ENCODE measurements at places on chromosomes 2 and 18. TPM values are rescaled to one million over a fixed set of nuclear protein-coding genes. Genes with fewer than 3 reads are reported as not detected.
A peak's percentile ranks its signal among the peaks of the same experiment; 100 is the strongest.

DNA sequence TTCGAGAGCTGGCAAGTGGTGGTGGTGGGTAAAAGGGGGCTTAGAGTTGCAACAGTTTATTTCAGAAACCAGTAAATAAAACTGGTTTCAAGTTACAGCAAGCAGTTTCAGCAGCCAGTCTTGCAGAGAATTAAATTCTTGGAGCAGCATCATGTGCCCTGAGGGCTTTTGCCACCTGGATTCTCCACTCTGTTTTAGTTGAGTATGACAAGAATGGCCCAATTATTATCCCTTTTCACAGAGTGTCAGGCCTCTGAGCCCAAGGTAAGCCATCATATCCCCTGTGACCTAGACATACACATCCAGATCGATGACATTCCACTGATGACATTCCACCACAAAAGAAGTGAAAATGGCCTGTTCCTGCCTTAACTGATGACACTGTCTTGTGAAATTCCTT is 72.8 kb upstream of the FANCL start:
- H3K36me3 ChIP-seq, result no peaks in the 10 kb centered on the region
- no peaks in the 10 kb centered on the region for H3K4me1 ChIP-seq
- no peak overlapping the region for H3K27ac ChIP-seq
- H3K4me3 ChIP-seq, result no peak overlapping the region
- no peak for DNase-seq

GRCh38 chr2:158179660-158180059 is 78.0 kb downstream of the UPP2 start:
- DNase-seq, result no peak
- H3K4me3 ChIP-seq, result no peak overlapping the region
- H3K27me3 ChIP-seq, result peaks cover 4% of the 10 kb centered on the region

DNA sequence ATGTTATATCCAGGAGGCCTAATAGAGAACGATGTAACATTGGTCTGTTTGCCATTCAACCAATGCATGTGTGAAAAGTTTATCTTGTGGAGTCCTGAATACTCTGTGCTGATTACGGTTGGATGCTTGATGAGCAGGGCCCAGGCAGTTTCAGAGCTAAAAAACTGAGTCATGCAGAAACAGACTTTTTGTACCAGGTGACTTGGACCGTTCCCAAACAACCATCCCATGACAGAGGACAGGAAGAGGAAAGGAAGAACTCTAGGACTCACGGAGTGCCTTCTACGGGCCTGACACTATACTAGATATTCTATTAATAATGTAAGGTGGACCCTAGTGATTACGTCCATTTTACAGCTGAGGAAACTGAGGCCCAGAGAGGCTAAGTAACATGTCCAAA is 142.1 kb downstream of the ARHGAP28 start:
- H3K4me1 ChIP-seq, result no peaks in the 10 kb centered on the region
- H3K27ac ChIP-seq, result no peak overlapping the region
- no peaks in the 10 kb centered on the region for H3K36me3 ChIP-seq
- no peaks in the 10 kb centered on the region for H3K27me3 ChIP-seq
- DNase-seq, result no peak

DNA sequence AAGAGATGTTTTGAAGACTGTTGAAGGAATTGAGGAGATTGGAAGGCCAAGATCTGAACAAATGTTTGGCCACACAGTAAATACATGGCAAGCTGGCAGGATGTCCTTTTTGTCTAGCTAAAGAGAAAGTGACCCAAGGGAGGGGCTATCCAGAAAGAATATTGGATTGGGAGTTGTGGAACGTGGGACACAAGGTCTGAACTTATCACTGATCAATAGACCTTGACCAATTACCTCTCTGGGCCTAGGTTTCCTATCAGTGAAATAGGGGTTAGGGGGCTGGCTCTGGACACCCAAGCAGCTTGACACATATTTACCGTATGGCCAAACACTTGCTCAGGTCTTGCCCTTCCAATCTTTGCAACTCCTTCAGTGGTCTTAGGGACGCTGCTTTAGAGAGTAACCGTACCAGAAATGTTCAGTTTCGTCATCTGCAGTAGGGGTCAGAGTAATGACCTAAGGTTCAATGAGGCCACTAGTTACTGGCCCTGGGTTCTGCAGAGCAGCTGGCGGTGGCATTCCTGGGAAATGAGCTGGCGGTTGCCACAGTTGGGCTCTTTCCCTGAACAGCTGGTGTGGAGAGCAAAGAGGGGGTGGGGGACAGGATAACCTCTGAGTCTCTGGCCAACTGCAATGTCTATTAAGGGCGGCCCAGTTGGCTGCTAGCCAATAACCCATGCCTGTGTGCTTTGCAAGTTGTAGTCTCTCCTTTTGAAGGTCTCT is 70.1 kb upstream of the STPG4 start:
- H3K4me1 ChIP-seq, result no peaks in the 10 kb centered on the region
- H3K27me3 ChIP-seq, result no peaks in the 10 kb centered on the region
- no peak for DNase-seq
- no peak overlapping the region for H3K27ac ChIP-seq
- no peak overlapping the region for H3K4me3 ChIP-seq

- H3K27me3 ChIP-seq, result no peaks in the 10 kb centered on the region
- no peaks in the 10 kb centered on the region for H3K36me3 ChIP-seq
- DNase-seq, result no peak
- no peak overlapping the region for H3K27ac ChIP-seq
These were observed 42.6 kb upstream of the MAP3K20 start for GRCh38 chr2:173033084-173033483.

DNA sequence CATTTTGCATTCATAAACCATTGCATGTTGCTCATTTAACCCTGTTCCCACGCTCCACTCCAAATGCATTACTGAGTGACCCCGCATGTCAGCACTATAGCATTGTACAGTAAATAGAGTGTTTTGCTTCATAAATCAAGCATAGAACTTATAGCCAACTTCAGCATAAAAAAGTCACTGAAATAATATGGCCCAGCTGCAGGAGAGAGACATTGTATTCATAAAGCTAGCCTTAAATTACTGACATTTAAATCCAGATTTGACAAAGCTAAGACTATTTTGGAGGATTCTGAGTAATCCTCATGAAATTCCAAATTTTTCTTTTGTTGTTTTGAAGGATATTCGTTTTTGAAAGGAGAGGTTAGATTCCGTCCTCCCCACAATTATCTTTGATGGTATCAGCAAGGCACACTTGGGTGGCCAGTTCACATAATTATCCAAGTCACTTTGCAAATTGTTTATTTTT is 320.9 kb upstream of the TCF4 start:
- no peaks in the 10 kb centered on the region for H3K4me1 ChIP-seq
- H3K4me3 ChIP-seq, result no peak overlapping the region
- no peaks in the 10 kb centered on the region for H3K36me3 ChIP-seq

GRCh38 chr2:85938456-85938855 is 49.7 kb upstream of the ST3GAL5 start:
- H3K4me1 ChIP-seq, result peaks cover 2% of the 10 kb centered on the region
- no peak overlapping the region for H3K4me3 ChIP-seq
- no peak for DNase-seq
- H3K27me3 ChIP-seq, result no peaks in the 10 kb centered on the region

- DNase-seq, result no peak
- no peak overlapping the region for H3K27ac ChIP-seq
These were observed 269.7 kb downstream of the ZNF385B start for GRCh38 chr2:179591690-179592089.

GRCh38 chr2:71713581-71714580 is 260.5 kb downstream of the DYSF start:
- H3K4me1 ChIP-seq, result no peaks in the 10 kb centered on the region
- H3K36me3 ChIP-seq, result no peaks in the 10 kb centered on the region
- no peak for DNase-seq
- H3K27me3 ChIP-seq, result peaks cover 20% of the 10 kb centered on the region

- H3K4me3 ChIP-seq, result no peak overlapping the region
- DNase-seq, result no peak
- H3K4me1 ChIP-seq, result no peaks in the 10 kb centered on the region
These were observed 2.3 kb downstream of the TM4SF20 start for GRCh38 chr2:227376656-227377396.

GRCh38 chr18:3869848-3870247 is 419.9 kb downstream of the TGIF1 start:
- H3K27ac ChIP-seq, result no peak overlapping the region
- H3K4me1 ChIP-seq, result no peaks in the 10 kb centered on the region

GRCh38 chr2:152309352-152310214 is 25.4 kb upstream of the FMNL2 start:
- H3K4me3 ChIP-seq, result no peak overlapping the region
- H3K27me3 ChIP-seq, result no peaks in the 10 kb centered on the region
- no peak overlapping the region for H3K27ac ChIP-seq
- no peaks in the 10 kb centered on the region for H3K4me1 ChIP-seq
- no peaks in the 10 kb centered on the region for H3K36me3 ChIP-seq

- H3K4me1 ChIP-seq, result no peaks in the 10 kb centered on the region
- DNase-seq, result no peak
- H3K27ac ChIP-seq, result no peak overlapping the region
- H3K27me3 ChIP-seq, result no peaks in the 10 kb centered on the region
These were observed 40.3 kb upstream of the FHL2 start for GRCh38 chr2:105439141-105439540.

DNA sequence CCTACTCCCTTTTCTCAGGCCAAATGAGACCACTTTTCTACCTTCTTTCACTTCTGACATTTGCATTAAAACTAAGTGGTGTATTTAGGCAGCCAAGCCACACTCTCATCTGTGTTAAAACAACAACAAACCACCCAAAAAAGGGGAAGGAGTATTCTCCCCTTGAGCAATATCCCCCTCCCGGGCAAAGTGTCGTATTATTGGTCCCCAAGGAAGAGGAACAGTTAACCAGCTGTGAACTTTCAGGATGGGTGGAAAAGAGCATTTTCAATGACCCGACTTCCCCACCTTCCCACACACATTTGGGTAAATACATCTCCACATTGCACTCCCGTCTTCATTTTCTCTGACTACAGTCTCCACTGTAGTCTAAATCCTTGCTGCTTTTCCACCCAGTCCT is 44.3 kb downstream of the FEZ2 start:
- no peaks in the 10 kb centered on the region for H3K27me3 ChIP-seq
- H3K27ac ChIP-seq, result no peak overlapping the region
- no peak for DNase-seq
- no peak overlapping the region for H3K4me3 ChIP-seq
- H3K36me3 ChIP-seq, result peaks cover 42% of the 10 kb centered on the region

- H3K27ac ChIP-seq, result peak overlapping the region; percentile 51
- H3K36me3 ChIP-seq, result no peaks in the 10 kb centered on the region
- H3K4me3 ChIP-seq, result peak overlapping the region; percentile 88
- peak; percentile 34 for DNase-seq
- H3K4me1 ChIP-seq, result peaks cover 18% of the 10 kb centered on the region
These were observed 644 bp downstream of the PTGR3 start for GRCh38 chr18:75208155-75208835.

GRCh38 chr2:76861708-76862107 is 660.5 kb downstream of the LRRTM4 start:
- H3K27ac ChIP-seq, result no peak overlapping the region
- H3K27me3 ChIP-seq, result no peaks in the 10 kb centered on the region
- H3K36me3 ChIP-seq, result no peaks in the 10 kb centered on the region
- H3K4me3 ChIP-seq, result no peak overlapping the region
- no peak for DNase-seq

GRCh38 chr2:149314687-149315086 is 15.7 kb upstream of the LYPD6 start:
- DNase-seq, result no peak
- H3K36me3 ChIP-seq, result no peaks in the 10 kb centered on the region
- no peaks in the 10 kb centered on the region for H3K4me1 ChIP-seq
- H3K27ac ChIP-seq, result no peak overlapping the region
- H3K4me3 ChIP-seq, result no peak overlapping the region

DNA sequence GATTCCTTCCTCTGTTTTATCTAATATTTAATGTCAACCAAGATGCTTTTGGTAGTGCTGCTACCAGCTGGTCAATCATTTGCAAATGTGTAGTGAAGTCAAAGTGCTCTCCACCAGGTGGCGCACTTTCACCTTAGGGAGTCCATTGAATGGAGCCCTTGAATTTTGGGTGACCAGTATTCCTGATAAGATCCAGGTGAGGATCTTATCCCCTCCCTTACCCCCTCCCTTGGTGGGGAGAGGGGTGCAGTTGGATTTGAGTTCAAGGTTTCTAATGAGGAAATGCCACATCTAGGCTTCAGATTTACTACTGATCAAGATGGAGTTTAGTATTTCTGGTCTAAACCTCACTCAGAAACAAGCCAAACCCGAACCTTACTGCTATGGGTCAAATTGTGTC is 12.0 kb upstream of the E2F6 start:
- H3K4me1 ChIP-seq, result no peaks in the 10 kb centered on the region
- no peaks in the 10 kb centered on the region for H3K36me3 ChIP-seq
- peaks cover 24% of the 10 kb centered on the region for H3K27me3 ChIP-seq
- no peak overlapping the region for H3K4me3 ChIP-seq

GRCh38 chr2:69668598-69668997 is 25.1 kb upstream of the AAK1 start:
- no peaks in the 10 kb centered on the region for H3K27me3 ChIP-seq

GRCh38 chr2:71451705-71452104 is 1.7 kb upstream of the DYSF start:
- H3K27ac ChIP-seq, result no peak overlapping the region
- DNase-seq, result no peak
- no peak overlapping the region for H3K4me3 ChIP-seq
- H3K36me3 ChIP-seq, result no peaks in the 10 kb centered on the region

GRCh38 chr2:130827502-130828251 is 9.0 kb upstream of the ARHGEF4 start:
- H3K27ac ChIP-seq, result no peak overlapping the region
- DNase-seq, result no peak

DNA sequence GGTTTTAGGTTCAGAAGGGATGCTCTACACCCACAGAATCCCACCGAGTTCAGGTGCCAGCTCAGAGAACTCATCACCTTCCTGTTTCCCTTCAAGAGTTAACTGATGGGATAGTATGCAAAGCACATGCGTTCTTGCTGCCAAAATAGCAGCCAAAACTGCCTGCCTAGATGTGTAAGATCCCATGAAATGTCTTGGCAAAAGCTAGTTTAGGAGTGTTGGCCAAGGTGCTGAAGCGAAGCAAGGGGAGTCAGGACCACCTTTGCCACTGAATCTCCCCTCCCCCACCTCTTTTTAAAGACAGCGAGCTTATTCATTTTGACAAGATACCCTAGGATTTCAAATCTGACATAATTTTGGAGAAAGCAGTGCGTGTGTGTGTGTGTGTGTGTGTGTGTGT is 2.1 kb downstream of the DOCK10 start:
- no peaks in the 10 kb centered on the region for H3K27me3 ChIP-seq
- peak overlapping the region; percentile 73 for H3K4me3 ChIP-seq
- peak overlapping the region; percentile 92 for H3K27ac ChIP-seq

DNA sequence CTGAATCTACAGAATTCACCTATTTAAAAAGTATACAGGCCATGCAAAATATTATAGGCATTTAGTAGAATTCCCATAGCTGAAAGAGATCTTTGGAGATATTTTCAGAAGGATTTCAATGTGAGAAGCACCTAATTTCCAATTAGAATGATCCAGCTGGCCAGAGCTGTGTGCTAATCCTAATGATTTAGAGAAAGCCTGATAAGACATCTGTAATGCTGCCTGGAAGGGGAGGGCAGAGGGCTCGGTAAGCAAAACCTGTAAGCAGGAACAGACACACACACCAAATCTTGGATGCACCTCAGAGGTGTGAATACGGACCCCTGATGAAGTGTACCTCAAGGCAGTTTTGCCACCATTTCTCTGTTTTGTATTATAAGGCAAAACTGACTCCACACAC is 14.0 kb downstream of the SERTAD2 start:
- H3K27me3 ChIP-seq, result no peaks in the 10 kb centered on the region
- H3K4me1 ChIP-seq, result peaks cover 52% of the 10 kb centered on the region
- H3K36me3 ChIP-seq, result peaks cover 2% of the 10 kb centered on the region
- no peak overlapping the region for H3K27ac ChIP-seq
- no peak overlapping the region for H3K4me3 ChIP-seq

The CCDC85A gene
- total RNA-seq, result not detected

The ASIC4 gene
- total RNA-seq, result not detected

The FBXO15 gene
- 2.0 TPM for total RNA-seq

The ABCG5 gene
- total RNA-seq, result not detected

The BUB1 gene
- total RNA-seq, result 2.7 TPM

The DSG1 gene
- total RNA-seq, result not detected

The FAM237A gene
- not detected for total RNA-seq

The PTPRN gene
- total RNA-seq, result not detected

The SGPP2 gene
- 3.3 TPM for total RNA-seq

Data from T-cell (primary cell).